Spinal cord (tissue), 10 donors: ENCODE measurements at places on chromosomes 4 and X.

GRCh38 chr4:26930964-26931363, 70.3 kb downstream of the STIM2 start:
- no peak for DNase-seq

- no peak for DNase-seq
Observed at GRCh38 chrX:30935985-30936384, 46.9 kb upstream of the TAB3 start.

GRCh38 chrX:48531358-48531959, 8.1 kb upstream of the TBC1D25 start:
- DNase-seq = no peak

- no peak for DNase-seq
Observed at GRCh38 chr4:136643416-136643815, 888.9 kb downstream of the PCDH18 start.

DNA sequence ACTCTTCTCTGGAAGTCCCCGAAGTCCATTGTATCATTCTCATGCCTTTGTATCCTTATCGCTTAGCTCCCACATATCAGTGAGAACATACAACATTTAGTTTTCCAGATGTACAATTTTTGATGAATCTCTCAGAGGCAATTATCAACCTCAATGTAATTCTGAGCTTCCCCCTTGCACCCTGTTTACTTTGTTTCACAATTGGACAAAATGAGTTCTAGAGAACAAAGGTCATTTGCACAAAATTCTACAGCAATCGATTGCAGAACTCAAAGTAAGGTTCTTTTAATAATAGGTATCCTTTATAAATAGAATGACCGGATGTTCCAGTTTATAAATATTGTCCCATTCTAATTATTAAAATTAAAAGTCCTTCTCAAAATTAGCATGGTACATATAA, 79.3 kb downstream of the SLC16A2 start:
- no peak for DNase-seq

GRCh38 chr4:152041295-152041694, 280.5 kb upstream of the GATB start:
- DNase-seq = no peak

DNA sequence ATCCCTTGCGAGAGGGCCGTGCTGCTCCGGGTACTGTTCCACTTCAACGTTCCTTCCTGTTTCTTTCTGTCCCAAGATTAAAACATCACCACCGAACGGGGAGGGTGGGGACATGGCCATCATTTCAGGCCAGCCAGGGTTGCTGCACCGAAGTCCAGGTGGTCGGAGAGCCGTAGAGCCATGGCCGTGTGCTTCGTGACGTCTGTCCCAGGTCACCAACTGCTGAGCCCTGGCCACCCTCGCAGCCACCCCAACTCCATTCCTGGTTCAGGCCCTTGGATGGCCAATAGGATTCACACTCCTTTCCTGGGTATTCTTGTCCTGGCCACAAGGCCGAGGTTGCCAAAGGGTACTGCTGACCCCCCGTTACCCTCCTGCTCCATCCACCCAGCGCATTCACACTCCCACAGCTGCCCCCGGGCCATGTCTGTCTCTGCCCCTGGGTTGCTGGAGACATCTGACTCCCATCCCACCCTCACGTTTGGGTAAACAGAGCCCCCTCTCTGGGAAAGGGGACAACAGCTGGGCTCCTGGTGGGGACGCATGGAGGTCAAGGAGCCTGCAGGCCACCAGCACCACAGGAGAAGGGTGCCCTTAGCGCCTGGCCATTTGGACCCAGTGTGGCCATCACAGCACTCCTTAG, 103.2 kb downstream of the HMX1 start:
- DNase-seq = no peak
